ENCODE measurements at places on chromosomes 5 and 9. TPM values are rescaled to one million over a fixed set of nuclear protein-coding genes. Genes with fewer than 3 reads are reported as not detected.

GRCh38 chr9:71592400-71592799, 175.9 kb downstream of the CEMIP2 start:
- DNase-seq, result no peak

DNA sequence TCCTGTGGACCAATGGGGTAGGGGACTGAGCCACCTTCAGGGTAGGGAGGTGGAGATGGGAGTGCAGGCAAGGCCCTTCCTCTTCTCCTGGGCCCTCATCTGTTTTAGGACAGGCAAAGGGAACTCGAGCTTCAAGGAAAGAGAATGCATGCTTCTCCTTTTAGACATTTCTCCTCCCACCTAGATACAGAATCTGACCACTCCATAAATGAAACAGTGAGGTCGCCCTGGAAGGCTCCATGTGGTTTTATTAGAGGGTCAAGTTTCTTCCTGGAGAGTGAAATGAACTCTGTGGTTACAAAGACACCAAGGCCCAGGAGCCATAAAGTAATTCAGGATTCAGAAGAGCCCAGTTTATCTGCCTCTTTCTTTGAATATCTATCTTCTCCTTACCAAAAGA, 14.9 kb downstream of the LHFPL2 start:
- no peak for DNase-seq

DNA sequence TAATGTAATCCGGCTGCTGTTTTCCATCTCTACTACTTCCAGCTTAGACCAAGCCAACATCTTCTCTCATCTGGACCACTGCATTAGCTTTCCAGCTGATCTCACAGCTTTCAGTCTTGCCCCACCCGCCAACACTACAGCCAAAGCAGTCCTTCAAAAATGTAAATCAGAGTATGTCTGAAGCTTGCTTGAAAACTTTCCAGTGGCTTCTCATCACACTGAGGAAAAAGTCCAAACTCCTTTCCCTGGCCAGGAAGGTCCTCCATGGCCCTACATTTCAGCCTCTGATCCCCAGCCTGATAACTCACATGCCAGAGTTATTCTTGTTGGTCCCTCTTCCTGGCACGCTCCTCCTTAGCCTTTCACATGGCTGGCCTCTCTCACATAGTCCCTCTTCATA, 38.5 kb downstream of the TTC1 start:
- DNase-seq, result no peak

GRAMD2B gene
- total RNA-seq, result 29.3 TPM

DNA sequence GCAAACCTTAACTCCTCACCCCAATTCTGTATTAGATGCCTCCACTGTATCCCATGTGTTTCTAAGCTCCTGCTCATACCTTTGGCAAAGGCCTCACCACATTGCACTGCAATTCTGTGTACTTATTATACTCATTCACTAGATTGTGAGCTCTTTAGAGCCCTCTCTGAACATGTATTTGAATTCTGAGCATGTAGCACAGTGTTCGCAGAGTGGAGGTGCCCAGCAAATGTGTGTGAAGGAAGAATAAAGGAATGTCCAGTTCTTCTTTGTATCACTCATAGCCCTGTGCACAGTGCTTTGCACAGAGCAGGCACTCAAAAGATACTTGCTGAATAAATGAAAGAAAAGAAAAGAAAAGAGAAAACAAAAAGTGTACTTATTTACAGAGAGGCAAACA, 301.1 kb upstream of the EFNA5 start:
- no peak for DNase-seq

DNA sequence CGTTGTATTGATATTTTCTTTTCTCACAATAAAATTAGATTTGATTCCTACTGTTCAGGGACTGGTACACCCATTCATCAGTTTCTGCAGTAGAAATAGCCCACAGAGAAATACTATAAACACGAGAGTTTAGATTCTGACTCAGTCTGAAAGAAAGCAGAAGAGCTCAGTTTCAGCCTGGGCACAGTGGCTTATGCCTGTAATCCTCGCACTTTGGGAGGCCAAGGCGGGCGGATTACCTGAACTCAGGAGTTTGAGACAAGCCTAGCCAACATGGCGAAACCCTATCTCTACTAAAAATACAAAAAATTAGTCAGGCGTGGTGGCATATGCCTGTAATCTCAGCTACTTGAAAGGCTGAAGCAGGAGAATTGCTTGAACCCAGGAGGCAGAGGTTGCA, 8.6 kb downstream of the ITK start:
- DNase-seq, result no peak

FBP1 gene
- total RNA-seq, result 1.0 TPM

DNA sequence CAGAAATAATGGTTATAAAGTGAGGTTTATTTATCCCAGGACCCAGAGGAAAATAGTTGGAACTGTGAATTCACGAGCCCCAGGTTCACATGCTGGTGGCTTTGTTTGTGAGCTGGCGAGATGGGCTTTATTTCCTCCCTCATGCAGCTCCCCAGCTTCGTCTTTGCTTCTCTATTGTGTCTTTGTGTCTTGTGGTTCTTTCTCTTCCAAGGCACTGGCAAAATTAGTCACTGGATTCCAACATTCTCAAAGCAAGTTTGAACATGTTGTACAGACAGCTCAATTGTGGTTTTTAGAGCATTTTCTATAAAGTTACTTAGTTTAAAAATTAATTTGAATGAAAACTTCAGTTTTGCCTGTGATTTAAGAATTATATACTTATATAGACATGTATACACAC, 7.2 kb downstream of the NDUFS6 start:
- DNase-seq, result no peak

DNA sequence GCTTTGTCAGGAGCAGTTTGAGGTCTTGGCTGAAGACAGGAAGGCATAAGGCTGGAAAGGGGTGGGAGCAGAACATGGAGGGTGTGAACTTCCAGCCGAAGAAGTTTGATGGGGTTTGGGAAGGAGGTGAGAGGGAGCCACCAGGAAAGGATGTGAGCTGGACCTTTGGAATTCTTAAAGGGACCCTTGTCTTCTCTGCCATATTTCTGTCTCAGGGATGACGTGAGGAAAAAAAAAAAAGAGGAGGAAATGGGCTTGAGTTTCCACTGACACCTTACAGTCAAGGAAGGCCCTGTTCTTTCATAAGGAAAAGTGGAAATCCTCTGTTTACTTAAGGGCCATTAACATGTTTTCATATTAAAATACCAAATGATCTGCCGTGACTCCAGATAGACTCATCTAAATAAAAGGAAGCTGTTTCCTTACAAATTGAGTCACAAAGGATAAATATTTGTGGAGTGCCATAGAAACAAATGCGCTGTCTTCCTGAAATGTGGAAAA, 132.1 kb downstream of the PALM2AKAP2 start:
- DNase-seq, result no peak

DNA sequence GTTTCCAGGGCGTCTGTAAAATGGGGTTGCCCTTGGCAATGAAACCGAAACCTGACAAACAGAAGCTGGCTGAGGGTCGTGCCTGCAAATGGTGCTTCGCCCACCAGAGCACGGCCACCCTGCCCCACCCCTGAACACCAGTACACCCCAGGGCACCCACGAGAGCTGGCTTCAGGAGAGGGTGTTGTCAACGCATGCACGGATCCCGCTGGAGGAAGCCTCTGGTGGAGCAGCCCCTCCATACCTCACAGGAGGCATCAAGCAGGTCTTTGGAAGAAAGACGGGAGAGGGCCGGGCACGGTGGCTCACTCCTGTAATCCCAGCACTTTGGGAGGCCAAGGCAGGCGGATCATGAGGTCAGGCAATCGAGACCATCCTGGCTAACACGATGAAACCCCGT, 8.6 kb downstream of the SLC6A3 start:
- DNase-seq, result no peak

DNA sequence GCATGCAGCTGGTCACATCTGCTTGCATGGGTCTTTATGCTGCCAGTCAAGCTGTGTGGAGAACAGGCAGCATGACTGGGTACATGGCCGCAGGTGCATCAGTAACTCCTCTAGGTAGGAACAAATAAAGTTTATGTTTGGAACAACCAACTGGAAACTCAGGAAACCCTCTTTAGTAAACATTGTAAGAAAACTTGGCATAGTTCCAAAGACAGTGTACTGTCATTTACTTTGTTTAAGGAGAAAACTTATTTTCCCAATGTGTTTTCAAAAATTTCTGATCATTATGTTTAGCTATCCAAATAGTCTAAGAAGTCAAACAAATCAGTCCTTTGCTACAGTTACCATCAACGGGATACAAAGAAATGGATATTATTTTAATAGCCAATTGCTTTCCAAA, 386.0 kb downstream of the CHSY3 start:
- DNase-seq, result no peak

- DNase-seq, result no peak
Measured at GRCh38 chr5:107123014-107123413, 547.7 kb downstream of the EFNA5 start.

DNA sequence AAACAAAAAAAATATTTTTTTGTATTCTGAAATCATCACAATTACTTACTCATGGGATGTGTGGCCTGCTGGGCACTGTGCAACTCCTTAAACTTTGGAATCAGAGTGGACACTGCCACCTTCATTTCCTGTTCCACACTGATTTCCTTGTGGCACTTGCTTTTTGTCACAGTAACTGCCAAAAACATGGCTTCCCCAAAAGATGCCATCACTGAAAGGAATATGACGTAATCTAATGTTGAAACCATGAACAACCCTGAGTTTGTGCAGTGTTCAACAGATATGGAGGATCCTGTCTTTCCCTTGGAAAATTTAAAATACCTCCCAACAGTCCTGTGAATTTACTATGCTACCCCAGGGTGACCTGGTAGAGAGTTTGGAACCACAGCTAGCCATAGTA, 12.6 kb upstream of the IL12B start:
- DNase-seq, result no peak

GRCh38 chr9:101706261-101706798, 32.1 kb downstream of the GRIN3A start:
- no peak for DNase-seq

CCL21 gene
- 12.4 TPM for total RNA-seq

DNA sequence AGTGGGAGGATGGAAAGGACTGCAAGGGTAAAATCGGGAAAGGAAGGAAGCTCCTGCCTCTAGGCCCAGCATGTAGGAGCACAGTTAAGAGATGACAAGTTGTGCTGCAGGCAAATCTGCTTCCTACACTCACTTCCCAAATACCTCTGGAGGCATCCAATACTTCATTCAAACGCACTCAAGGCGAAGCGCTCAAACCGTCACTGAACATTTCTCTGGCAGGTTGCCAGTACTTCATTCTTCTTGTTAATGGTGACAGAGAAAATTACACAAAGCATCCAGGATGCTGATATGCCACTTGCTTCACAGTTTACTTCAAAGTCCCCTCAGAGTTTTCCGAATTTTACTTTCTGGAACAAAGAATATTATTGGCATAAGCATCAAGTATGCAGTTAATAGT, 59.8 kb downstream of the NREP start:
- no peak for DNase-seq

GRCh38 chr5:33361781-33362180, 79.0 kb upstream of the TARS1 start:
- DNase-seq, result no peak

FBXL7 gene
- total RNA-seq, result 17.8 TPM

ENC1 gene
- 3.7 TPM for total RNA-seq

DNA sequence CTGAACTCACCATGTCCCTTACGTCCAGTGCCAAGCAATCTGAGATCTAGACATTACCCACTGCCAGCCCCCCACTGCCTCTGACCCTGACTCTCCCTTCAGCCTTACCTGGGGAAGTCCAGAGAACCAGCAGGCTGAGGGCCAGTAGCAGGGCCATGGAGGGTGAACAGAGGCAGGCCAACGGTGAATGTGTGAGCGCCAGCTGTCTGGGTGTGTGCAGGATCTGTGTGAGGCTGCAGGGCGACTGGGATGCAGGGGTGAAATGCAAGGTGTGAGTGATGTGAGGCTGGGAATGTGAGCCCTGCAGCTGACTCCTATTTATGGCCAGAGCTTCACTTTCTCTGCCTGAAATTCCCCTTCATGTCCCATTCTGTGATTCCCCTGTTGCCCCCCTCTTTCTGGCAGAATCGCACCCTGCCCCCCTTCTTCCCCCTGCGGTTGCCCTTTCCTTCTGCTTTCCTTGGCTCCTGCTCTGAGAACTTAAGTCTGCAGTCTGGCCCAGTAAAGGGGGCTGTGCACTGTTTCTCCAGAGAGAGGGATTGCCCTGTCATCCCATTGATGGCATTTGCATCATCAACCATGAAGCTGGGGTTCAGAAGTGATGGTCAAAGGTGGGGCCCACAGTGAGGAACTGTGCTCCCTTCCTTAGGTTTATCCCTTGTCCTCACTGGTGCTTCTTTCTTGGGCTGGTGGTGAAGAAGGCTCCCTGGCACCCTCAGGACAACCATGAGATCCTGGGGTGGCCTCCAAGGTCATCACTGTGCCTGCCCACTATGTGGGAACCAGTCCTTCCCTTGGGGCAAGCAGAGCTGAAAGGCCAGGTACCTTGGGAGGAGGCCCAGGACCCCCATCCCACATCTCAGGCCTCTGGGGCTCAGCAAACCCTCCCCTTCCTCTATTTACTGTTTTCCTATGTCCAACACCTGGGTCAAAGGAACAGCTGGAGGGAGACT, at the start of gene CCL19:
Gene CCL19 (minus strand): TSS at position 294 of the 953 bp plus-strand sequence. CDS start 137 bp downstream, at position 157.
- DNase-seq, result no peak

- DNase-seq, result no peak
Measured at GRCh38 chr9:76921165-76921564, 15.3 kb upstream of the PRUNE2 start.

GRCh38 chr9:36560771-36561170, 11.9 kb upstream of the MELK start:
- no peak for DNase-seq

GDNF gene
- not detected for total RNA-seq

THOC3 gene
- total RNA-seq, result 10.0 TPM

Measured in Right ventricle myocardium inferior (tissue), 1 donor.